ENCODE measurements at places on chromosomes 3 and 15.

- peak; percentile 37 for DNase-seq
Measured at GRCh38 chr3:46693038-46693891, at the start of gene ALS2CL. Gene ALS2CL (minus strand): TSS chr3:46693679. CDS start chr3:46689440, 4,239 bp downstream.

DNA sequence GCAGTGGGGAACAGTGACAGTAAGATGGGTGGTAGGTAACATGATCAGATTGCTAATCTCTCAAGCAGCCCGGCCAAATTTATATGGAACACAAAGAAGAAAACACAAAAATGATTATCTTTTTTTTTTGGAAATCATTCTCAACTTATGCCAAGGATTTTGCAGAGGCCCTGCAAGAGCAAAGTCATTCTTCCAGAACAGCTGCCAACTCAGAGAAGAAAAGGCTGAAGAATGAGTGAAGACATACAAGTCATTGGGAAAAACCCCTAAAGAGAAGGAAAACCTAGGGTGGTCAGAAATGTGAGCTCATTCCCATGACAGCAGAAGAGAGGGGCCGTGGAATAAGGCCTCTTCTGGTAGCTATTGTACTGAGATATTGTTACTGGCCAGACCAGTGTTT lies 246.7 kb downstream of the SHOX2 start:
- DNase-seq = no peak

DNA sequence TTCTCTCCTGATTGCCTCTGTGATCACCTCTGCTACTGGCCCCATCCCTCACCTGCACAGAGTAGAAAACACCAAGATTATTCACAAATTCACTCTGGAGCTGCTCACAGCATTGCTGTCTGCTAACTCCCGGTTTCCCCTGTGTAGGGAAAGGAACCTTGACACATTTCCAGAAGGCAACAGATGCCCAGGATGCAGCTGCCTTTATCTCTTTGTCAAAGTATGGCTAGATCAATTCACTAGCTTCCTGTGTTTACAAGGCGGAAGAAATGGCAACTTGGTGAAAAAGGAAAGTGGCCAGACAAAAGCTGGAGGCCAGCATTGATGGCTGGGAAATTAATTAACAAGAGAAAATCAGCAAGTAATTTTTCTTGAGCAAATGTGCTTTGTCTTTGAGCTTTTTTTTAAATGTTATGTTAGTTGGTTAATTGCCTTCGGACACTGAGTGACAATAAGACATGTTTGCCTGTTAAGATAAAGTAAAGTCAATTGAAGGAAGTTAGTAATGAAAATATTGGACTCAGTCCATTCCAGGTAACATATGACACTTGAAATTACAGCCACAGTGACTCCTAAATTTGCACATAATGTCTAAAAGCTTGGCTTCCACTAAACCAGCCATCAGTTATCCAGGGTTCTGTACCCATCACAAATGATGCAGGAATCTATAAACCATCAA lies 394.6 kb upstream of the IL12A start:
- DNase-seq = no peak

DNA sequence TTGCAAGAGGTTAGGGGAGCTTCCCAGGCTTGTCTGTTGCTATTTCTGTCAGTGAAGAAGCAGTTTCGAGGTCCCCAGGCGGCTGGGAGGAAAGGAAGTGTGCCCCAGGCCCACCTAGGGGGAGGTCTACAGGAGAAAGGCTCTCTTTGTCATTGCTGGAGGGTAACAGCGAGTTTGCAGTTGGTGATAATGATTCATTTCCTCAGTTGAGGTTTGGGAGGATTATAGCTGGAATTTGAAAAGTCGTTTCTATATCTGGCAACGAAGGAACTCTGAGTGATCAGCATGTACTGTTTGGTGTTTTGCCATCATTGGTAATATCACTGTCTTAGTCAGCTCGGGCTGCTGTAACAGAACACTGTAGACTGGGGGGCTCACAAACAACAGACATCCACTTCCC lies 65.5 kb upstream of the UBE3A start:
- DNase-seq = no peak

- DNase-seq = no peak
Measured at GRCh38 chr15:77617476-77618230, 15.1 kb downstream of the LINGO1 start.

All from stimulated activated CD8-positive, alpha-beta memory T cell treated with anti-CD3 and anti-CD28 coated beads, Interleukin-2, amount 100 ng/mL, for 48 hours (primary cell).